Posterior vena cava (tissue), 2 donors: ENCODE measurements at places on chromosomes 6 and 20.

GRCh38 chr20:61719691-61720347 lies 345.9 kb downstream of the TAF4 start:
- no peak for DNase-seq

DNA sequence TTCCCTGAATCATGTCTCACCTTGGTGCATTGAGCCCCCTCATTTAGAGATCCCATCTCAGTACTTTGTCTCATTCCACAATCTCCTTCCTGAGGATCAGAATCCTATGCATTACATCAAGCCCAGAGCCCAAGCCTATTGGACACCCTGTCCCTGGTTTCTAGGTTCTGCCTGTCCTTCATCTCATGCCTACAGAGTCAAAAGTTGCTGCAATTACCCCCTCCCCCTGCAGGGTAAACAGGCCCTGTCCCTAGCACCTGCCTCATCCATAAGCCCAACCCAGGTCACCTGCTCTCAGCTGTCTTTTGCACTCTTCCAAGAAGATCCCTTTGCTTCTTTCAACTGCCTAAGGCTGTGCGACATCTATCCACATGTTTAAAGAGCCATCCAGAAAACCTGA lies 93.9 kb downstream of the SPTLC3 start:
- no peak for DNase-seq

- DNase-seq, result no peak
Measured at GRCh38 chr6:35194390-35194789, 19.4 kb upstream of the SCUBE3 start.

- DNase-seq, result no peak
Measured at GRCh38 chr20:21739161-21739560, 33.7 kb downstream of the PAX1 start.

DNA sequence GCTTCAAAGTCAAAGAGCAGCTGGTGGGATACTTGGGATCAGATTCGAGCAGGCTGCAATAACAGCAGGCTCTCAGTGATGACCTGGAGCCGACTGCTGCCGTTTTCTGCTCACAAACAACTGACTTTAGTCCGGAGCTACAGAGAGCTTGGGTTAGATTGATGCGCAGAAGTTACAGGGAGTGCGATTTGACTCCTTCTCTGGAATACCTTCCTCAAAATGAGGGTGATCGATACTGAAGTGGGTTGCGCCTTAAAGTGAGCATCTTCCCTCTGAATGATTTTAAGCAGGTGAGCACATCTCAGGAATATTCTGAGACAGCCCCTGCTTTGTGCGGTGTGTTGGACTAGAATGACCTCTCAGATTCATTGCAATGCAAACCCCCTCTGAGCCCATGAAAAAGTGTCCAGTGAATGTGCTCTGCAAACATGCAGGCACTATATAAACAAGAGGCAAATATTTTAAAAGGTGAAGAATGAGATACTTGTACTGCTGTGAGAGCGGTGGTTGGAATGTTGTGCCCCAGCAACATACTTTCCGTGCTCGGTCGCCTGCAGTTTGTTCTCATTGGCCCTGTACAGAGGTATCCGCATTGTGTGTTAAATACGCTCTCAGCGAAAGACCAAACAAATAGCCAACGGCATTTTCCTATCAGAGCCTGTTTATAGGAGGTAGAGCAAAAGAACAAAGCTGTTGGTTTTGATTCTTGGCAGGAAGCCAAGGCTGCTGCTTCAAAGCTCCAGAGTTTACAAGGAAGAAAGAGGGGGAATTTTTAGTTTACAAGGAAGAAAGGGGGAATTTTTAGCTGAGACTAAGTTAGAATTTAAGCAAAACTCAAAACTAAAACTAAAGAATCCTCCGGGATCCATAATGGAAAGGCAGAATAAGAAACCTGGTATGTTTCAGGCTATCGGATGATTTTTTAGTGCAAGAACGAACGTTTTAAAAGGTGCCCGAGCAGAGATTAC lies 67.7 kb downstream of the PHACTR2 start:
- DNase-seq, result no peak

- no peak for DNase-seq
Measured at GRCh38 chr6:72048080-72048479, 161.7 kb downstream of the RIMS1 start.

- no peak for DNase-seq
Measured at GRCh38 chr6:161354276-161354840, 80.5 kb upstream of the AGPAT4 start.

- no peak for DNase-seq
Measured at GRCh38 chr6:82374516-82374915, 10.9 kb downstream of the TPBG start.

- DNase-seq, result no peak
Measured at GRCh38 chr6:7954477-7955200, 44.1 kb upstream of the TXNDC5 start.

GRCh38 chr20:35129647-35130069 lies 17.5 kb downstream of the EDEM2 start:
- DNase-seq, result no peak

DNA sequence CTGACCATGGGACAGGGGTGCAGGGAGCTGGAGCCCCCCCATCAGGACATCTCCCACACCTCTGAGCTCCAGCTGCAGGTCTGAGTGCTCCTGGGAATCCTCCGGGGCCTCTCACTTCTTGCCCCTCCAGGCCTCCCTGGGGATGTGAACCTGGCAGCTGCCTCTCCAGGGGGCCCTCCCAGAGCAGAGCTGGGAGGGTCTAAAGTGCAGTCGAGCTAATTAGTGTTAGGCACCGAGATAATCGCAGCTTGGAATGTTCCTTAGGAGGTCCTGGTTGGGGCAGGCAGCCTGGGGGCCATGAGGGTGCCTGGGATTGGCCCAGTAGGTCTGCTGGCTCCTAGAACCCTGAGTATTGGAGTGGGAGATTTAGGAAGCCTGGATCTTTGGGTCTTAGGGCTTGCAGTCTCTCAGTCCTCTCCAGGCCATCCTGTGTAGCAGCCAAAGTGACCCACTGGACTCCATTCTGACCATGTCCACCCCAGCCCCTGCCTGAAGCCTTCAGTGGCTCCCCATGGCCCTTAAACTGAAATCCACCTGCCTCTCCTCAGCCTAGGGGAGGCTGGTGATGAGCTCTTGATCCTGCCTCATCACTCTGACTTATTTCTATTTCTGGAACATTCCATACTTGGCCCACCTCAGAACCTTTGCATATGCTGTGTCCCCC lies 26.0 kb downstream of the CEBPB start:
- DNase-seq, result no peak

GRCh38 chr6:52221302-52221701 lies 23.0 kb downstream of the IL17F start:
- no peak for DNase-seq

DNA sequence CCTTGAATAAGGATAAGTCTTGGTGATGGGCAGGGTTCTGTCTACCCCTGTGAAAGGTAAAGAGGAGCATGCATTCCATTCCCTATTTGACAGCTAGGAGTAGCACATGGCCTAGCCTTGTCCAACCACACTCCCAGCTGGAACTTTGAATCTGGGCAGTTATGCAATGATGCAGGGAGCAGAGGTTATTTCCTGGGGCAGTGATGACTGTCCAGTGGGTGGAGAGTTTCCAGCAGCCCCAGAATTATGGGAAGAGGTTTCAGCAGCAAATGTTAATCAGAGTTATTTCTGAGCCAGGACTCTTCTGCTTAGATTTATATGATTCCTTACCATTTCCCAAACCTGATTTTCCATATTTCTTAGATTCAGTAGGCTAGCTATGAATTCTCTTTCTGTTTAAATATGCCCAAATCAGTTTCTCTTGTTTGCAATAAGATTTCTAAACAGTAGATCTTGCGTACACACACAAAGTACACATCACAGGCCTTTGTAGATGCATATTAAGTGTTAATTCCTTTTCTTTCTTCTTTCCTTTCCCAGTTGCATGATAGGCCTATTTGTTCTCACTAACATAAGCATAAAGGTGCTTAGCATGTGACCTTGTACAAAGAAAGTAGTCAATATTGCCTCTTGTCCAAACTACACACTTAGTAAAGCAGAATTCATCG lies 17.3 kb upstream of the TXLNB start:
- no peak for DNase-seq

- DNase-seq, result no peak
Measured at GRCh38 chr20:10007747-10008146, 27.0 kb upstream of the ANKEF1 start.
